ENCODE measurements at places on chromosomes 2 and 18.

DNA sequence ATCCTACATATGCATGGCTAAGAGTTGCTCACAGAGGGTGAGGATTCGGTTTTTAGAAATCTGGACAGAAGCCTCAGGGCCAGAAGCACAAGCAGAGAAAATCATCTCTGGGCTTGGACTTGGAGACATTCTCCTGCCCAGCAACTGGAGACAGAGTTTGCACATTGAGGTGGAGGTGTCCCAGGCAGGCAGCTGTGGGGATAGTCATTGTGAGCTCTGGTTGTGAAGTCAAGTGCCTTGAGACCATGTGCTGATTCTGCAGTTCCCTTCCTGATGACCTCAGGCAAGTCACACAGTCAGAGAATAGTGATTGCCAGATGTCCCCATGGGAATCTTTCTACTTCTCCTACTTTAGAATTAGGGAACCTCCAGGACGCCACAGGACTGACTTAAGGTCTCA, 108.4 kb upstream of the LDAH start:
- DNase-seq = no peak

DNA sequence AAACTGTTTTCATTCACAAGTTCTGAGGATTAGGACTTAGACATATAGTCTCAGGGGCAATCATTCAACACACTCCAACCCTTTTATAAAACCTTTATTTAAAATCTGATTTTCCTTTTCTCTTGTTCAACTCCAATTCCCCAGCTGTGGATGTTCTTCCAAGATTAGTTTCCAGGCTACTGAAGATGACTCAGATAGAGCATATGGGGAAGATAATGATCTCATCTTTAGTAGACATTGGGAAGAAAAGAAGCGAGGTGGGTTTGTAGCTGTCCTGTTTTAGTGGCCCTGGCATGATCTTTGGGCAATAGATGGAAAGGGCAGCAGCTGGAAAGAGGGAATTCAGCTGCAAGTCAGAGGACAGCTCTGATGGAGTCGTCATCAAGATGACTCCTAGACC, 247.7 kb upstream of the CCDC68 start:
- no peak for DNase-seq

GRCh38 chr18:2805970-2806943, 40.5 kb upstream of the EMILIN2 start:
- no peak for DNase-seq

DNA sequence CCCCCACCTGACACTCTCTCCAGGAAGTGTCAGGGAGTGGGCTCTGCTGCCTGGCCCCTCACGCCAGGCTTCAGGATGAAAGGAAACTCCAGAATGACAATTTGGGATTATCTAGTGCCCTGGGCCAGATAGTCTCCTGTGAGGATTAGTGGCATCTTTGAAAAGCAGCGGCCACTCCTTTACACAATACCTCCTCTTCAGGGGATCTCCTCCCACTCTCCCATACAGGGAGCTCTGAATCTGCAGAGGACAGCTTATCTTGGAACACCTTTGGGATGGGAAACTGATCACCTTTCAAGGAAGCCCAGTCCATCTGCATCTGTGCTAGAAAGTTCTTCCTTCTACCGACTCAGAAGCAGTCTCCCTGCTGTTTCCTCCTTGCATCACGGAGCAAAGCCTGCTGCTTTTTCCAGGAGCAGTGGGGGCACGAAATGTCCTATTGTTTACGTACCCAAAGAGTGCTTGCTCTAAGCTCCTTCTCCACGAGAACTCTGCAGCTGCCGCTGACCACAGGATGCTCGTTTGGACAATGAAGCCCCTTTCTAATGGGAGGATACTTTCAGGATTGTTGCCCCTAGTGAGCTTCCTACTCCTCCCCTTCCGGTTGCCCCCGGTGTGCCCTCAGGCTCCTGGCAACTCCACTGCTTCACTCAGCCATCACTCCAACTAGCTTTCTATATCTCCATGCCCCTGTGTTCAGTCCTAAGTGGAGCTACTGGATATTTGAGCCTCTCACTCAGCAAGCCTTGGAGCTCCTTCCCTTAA, 31.5 kb downstream of the SIX3 start:
- DNase-seq = no peak

GRCh38 chr2:45578056-45578843, 32.8 kb downstream of the SRBD1 start:
- DNase-seq = no peak

DNA sequence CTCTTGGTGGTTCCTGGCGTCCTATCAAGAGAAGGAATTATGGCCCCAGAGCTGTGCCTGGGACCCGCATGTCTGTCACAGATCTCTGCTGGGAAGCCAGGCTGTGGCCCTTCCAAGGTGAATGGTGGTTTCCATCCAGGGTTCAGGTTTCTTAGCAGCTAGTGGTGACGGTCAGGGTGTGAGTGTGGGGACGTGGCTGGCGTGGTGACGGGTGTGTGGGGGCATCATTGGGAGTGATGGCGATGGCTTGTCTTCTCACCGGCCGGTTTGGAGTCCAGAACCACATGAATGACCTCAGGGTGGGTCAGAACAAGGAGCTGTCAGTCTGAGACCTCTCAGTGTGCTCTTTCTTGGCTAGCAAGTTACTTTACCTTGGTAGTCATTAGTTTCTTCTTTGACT, 52.6 kb downstream of the AGAP1 start:
- no peak for DNase-seq

GRCh38 chr2:69089998-69090397, 77.0 kb downstream of the ANTXR1 start:
- DNase-seq = no peak
